Bronchial epithelial cell (primary cell): ENCODE measurements at places on chromosomes 4 and X. TPM values are rescaled to one million over a fixed set of nuclear protein-coding genes. Genes with fewer than 3 reads are reported as not detected.

GRCh38 chr4:88341227-88342192 lies 37.1 kb upstream of the HERC6 start:
- peak; percentile 88 for DNase-seq

- peak; percentile 95 for DNase-seq
Measured at GRCh38 chr4:154467886-154468285, 23.7 kb downstream of the DCHS2 start.

The REPS2 gene
- 0.38 and 0.79 TPM in 2 replicates for total RNA-seq

- DNase-seq = peak; percentile 32
Measured at GRCh38 chr4:95869961-95870500, 30.1 kb downstream of the PDHA2 start.

The BCLAF3 gene
- total RNA-seq = 3.4 and 5.6 TPM in 2 replicates

- DNase-seq = peak; percentile 39
Measured at GRCh38 chrX:74231625-74232024, 72.4 kb upstream of the ZCCHC13 start.

DNA sequence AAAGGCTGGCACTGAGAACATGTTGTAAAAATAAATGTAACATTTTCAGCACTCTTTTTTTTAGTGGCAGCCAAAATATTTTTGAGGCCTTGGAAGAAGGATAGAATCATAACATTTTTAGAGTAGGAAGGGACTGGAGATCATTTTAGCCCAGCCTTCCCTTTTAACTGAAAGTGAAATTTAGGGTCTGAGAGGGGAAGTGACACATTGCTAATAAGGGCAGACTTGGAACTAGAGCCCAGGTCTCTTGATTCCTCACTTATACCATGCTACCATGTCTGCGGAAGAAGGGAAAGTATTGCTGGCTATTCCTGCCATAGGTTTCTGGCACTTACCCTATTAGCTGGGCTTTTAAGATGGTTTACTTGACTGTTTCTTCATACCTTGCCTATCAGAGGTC lies 4.8 kb downstream of the WDR44 start:
- DNase-seq = no peak

DNA sequence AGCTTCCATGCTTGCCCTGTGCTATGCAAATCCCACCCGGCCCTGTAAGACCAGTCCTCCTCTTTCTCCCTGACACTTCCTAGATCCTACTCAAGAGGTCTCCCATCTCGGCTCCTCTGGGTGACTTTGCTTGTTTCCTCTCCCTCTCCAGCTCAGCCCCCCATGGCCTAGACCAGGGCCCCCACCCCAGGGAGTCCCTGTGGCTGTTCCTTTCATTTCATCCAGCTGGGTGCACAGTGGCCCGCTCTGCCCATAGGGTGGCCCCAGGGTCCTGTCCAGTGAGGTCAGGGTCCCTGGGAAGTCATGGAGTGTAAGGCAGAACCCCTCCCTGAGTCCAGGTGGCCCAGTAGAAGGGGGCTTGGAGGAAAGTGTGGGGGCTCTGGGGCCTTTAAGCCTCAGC lies 52.3 kb upstream of the NKX1-1 start:
- DNase-seq = no peak

- no peak for DNase-seq
Measured at GRCh38 chr4:92122911-92123310, 180.9 kb upstream of the GRID2 start.

DNA sequence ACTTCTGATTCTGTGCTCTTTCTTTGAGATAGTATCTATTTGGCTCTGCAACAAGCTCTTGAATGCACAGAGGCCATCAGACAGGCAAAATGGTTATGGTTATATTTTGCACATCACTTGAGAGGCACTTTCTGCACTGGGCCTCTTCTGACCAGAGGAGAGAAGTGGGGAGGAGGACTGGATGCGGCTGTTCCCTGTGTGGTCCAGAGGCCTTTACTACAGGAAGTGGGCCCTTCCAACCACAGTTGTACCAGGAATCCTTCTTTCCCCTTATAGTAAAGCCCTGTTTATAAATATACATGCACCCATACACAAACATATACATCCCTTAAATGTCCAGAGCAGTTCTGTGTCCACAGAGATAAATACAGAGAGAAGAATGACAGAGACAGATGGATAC lies 182.7 kb upstream of the HHIP start:
- DNase-seq = no peak

DNA sequence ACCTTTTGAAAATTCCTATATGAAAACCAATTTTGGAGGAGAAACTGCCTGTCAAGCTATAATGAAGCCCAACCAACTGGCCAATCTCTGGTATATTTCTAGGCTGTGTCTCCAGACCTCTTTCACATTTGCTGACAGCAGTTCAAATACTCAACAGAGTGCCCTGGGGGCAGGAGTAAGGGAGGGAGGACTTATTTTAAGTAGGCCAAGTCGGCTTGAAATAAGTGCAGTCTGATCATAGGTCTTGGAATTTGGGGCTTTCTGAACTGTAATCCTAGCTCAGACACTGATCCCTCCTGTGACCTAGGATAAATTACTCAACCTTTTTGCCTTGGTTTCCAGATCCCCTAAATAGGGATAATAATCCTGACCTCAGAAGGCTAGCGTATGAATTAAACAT lies 59.4 kb upstream of the SLC7A11 start:
- peak; percentile 40 for DNase-seq

The SCARB2 gene
- total RNA-seq = 173 and 199 TPM in 2 replicates

- DNase-seq = peak; percentile 85
Measured at GRCh38 chrX:12988797-12989196, 13.9 kb downstream of the TMSB4X start.

The RBMXL3 gene
- total RNA-seq = not detected in 2 replicates

The TLR8 gene
- total RNA-seq = not detected in 2 replicates

DNA sequence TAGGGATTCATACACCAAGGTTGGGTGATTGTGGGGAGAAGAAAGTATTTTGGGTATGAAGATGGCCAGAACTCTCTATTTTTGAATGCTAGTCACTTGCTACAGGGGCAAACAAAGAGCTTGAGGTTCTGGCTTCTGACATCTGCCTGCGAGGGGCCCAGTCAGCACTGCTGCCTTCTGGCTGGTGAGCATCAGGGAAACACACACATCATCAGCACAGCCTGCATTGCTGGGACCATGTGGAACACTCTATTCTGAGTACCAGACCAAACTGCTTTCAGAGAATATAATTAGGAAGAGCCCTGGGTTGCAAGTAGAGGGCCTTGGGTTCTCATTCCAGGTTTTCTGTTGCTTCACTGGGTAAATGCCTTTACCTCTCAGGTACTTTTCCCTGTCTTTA lies 14.1 kb downstream of the TRPC5 start:
- no peak for DNase-seq

DNA sequence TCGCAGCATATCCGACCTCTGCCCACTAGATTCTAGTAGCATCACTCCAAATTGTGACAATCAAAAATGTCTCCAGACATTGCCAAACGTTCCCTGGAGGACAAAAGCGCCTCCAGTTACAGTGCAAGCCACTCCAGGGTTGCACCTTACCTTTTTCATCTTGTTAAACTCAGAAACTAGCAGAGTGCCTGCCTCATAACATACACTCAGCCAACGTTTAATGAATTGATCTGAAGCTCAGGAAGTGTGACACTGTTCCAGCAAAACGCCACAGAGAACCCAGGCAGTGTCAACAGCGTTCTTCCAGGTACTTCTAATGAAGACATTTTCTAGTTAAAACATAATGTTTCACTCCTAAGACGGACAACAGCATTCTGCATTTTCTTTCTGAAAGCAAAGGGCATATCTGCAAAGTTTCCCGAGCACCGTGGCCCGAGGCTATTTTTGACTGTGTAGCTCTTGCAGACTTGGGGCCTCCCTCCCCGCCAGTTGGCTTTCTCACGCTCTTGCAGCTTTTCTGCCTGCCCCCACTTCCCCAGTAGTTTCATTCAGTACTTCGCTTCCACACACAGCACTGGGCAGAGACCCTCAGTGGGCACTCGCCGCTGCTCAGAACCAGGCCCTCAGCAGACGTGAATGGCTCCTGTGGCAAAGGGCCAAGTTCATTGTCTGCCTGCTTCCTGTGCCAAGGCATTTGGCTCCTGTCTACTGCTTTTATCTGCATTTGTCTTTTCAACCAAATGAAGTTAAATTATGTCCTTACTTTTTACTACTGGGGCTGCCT lies 133.4 kb upstream of the TTC29 start:
- no peak for DNase-seq

The FUNDC2 gene
- 36.1 and 50.8 TPM in 2 replicates for total RNA-seq

The FAAH2 gene
- total RNA-seq = 4.7 and 6.3 TPM in 2 replicates

- DNase-seq = peak; percentile 64
Measured at GRCh38 chr4:52983563-52984303, 121.6 kb downstream of the RASL11B start.

GRCh38 chrX:48721916-48722315 lies 25.4 kb downstream of the SUV39H1 start:
- DNase-seq = no peak

The RAP1GDS1 gene
- total RNA-seq = 55.0 and 66.3 TPM in 2 replicates

The CXorf49 gene
- total RNA-seq = not detected in 2 replicates

GRCh38 chr4:158656439-158656838 lies 15.2 kb downstream of the C4orf46 start:
- DNase-seq = no peak
